NCI-H146 (cell line): ENCODE measurements at places on chromosomes 6 and 20.
A peak's percentile ranks its signal among the peaks of the same experiment; 100 is the strongest.

- DNase-seq, result no peak
Measured at GRCh38 chr6:14656649-14657048, 539.1 kb downstream of the CD83 start.

DNA sequence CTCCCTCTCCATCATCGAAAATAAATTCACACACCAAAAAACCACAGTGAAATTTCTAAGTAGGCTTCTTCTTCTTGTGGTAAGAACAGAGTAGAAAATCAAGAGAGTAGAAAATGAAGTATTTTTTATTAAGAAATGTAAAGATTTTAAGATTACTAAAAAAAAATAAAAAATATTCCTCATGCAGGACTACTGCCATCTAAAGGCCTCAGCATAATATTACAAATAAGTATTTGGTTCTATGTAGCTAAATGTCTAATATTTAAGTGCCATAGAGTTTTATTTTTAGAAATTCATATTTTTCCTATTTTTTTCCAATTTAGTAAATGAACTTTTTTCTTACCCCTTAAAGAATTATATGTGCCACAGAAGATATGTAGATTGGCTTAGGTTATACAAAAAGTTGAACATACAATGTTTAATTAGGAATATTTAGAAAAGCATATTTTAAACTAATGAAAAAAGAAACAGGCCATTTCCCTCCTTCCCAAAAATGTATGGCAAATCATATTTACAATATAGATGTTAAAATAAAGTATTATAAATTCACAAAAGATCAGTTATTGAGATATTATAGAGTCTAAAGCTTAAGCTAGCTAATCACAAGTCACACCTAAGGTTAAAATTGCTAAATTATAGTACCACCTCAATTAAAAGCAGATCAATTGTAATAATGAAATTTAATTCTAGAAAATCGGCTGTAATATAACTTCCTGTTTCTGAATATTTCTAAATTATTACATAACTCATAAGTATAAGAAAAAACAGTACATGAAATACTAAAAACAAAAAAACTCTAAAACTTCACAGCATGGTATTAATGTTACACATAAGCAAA lies 3.5 kb upstream of the NT5DC1 start:
- no peak for DNase-seq

DNA sequence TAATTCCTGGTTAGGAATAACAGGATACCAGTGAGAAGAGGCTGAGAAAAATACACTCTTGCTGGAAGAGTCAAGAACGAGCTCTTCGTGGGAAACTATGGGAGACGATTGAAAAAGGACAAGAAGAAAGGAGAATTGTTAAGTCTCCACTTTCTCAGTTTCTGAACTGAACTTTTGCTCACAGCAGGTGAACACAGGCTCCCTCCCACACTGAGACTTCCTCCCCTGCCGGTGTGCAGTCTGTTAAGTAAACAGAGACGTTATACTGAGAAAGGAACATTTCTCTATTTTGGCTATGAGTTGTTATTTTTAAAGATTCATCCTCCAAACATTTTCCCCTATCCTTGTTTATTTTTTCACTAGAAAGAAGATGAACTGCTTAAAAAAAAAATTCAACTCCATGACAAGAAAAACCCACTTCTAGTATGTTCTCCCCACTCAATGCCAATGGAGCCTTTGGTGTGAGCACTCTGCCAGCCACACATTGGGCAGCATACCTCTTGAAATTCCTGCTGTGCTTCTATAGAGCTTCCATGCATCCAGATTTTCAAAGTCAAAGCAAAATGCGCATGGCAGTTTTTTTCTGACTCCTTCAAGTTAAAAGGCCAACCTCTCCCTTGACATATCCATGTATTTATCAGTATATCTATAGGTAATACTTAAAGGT lies 250.5 kb downstream of the ESR1 start:
- DNase-seq, result no peak

GRCh38 chr20:46203510-46203837 lies 85.4 kb downstream of the CD40 start:
- peak; percentile 18 for DNase-seq

DNA sequence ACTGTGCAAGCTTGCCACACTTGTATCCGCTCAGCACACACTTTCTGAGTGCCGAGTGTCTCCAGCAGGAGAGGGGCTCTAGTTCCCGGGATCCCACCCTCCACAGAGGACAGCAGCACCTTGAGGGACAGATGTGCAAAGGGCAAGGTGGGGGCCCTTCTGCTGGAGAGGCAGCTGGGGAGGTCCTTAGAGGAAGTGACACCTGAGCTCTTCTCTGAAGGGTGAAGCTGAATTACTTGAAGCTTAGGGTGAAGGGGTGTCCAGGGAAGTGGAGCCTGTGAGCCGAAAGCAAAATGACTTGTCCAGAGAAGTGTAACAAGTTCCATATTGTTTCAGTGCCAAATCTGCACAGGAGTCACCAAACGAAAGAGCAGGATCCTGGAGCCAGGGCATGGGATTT lies 136.3 kb upstream of the DUSP22 start:
- no peak for DNase-seq

- DNase-seq, result no peak
Measured at GRCh38 chr6:18488526-18489270, 101.5 kb downstream of the RNF144B start.

DNA sequence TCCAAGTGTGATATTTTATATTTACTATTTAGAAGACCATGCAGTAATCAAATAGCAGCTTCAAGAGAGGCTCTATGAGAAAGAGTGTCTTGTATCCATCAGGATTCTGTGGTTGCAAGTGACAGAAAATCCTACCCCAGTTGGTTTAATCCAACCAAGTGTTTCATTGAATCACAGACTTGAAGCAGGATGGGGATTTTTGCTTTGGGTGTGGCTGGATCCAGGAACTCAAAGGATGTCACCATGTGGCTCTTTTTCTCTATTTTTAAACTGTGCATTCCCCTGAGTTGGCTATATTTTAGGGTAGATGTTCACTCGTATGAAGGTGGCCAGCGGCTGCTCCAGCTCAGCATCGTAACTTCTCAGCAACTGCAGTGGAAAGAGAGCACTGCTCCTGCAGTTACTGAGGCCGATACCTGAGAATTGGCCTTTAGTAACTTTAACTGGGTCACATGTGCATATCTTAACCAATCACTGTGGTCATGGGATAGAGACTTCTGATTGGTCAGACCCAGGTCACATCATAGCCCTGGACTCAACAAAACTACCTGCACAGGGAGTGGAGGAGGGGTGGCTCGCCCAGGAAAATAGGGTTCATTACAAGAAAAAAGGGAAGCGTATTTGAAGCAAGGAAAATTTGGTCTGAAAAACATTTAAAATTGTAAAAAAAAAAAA lies 396.1 kb upstream of the SULF2 start:
- no peak for DNase-seq
